ENCODE measurements at places on chromosomes 3 and 15. TPM values are rescaled to one million over a fixed set of nuclear protein-coding genes. Genes with fewer than 3 reads are reported as not detected.

DNA sequence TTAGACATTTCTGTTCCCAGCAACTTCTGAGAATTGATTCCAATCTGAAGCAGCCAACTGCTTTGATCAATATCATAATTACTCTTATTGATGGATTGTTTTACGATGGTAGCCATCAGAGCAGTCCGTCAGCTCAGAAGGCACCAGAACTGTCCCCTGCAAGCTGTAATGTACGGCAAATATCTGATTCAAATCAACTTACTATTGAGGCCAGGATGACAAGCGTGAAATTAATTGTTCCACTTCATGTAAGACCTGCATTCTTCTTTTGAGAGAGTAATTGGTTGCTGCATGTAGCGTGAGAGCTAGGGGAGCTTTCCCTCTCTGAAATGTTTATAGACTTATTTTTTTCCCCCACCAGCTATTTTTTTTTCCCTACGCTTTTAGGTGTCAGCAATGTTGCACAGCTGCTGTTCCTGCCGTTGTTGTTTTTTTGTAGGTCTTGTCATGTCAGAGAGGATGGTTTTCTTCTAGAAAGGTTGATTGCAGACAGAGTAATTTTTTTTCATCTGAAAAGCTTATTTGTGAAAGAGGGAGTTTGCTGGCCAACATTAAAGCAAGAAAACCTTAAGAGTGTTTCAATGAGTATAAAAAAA is 134.9 kb downstream of the CACNA2D3 start:
- H3K4me1 ChIP-seq, result no peaks in the 10 kb centered on the region
- DNase-seq, result no peak
- H3K4me3 ChIP-seq, result no peak overlapping the region
- no peaks in the 10 kb centered on the region for H3K27me3 ChIP-seq

DNA sequence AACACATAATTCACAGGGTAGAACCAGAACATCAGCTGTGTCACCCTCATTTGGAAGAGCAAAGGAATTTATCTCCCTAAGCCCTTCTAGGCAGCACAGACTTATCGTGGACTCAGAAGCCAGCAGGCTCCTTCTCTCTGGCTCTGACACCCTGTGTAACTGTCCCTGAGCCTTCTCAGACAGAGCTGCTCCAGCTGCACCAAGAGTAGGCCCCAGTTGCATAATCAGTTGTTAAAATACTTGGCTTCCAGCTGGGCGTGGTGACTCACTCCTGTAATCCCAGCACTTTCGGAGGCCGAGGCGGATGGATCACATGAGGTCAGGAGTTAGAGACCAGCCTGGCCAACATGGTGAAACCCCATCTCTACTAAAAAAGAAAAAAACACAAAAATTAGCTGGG is 49.4 kb upstream of the ACVR2B start:
- no peaks in the 10 kb centered on the region for H3K4me1 ChIP-seq
- no peak overlapping the region for H3K4me3 ChIP-seq
- H3K27ac ChIP-seq, result no peak overlapping the region
- DNase-seq, result no peak

- no peaks in the 10 kb centered on the region for H3K27me3 ChIP-seq
- peak; percentile 81 for DNase-seq
- H3K27ac ChIP-seq, result peak overlapping the region; percentile 53
- H3K4me3 ChIP-seq, result peak overlapping the region; percentile 40
- peaks cover 68% of the 10 kb centered on the region for H3K4me1 ChIP-seq
- H3K36me3 ChIP-seq, result peaks cover 53% of the 10 kb centered on the region
Measured at GRCh38 chr3:188212308-188212969, 58.5 kb downstream of the LPP start.

GRCh38 chr3:127050733-127051132 is 67.8 kb downstream of the PLXNA1 start:
- H3K4me3 ChIP-seq, result no peak overlapping the region
- H3K4me1 ChIP-seq, result no peaks in the 10 kb centered on the region
- H3K27ac ChIP-seq, result no peak overlapping the region

DNA sequence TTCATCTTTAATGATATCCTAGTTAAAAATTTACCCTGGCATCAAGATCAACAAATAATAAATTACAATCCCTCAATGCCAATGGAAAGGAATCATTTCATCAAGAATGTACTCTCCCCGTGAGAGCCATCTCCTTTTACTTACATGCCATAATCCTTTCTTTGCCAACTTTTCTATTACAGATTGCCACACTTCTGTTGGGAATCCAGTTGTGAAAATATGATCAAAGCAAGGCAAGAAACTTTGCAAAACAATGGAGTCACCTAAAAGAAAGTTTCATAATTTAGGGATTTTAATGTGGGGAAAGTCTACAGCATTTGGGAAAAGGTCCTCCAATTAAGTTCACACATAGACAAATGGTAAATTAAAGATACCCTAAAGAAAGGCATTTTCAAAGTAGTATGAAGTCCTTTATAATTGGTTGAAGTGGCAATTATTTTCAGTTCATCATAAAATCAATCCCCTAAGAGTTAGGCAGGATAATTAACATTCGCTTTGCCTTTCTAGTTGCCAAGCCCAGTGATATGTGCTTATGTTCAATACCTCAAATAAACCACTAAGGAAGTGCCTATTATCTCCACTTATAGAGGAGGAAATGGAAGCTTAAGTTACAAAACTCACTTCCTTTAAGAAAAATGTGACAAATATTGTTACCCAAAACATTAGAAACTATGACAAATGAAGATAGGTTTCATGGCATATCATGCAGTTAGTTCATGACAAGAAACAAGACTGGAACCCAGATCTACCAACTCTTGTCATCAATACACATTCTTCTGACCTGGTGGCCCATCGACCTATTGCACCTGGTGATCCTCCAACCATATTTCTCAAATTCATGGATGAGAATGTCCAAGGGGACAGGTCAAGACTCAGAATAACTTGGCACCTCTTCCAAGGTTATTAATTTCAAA is 49.1 kb downstream of the TRANK1 start:
- H3K36me3 ChIP-seq, result no peaks in the 10 kb centered on the region
- no peaks in the 10 kb centered on the region for H3K27me3 ChIP-seq
- H3K4me1 ChIP-seq, result no peaks in the 10 kb centered on the region
- H3K27ac ChIP-seq, result no peak overlapping the region
- no peak for DNase-seq

GRCh38 chr3:114644367-114644766 is 350.5 kb downstream of the TIGIT start:
- peaks cover 36% of the 10 kb centered on the region for H3K4me1 ChIP-seq
- no peak overlapping the region for H3K4me3 ChIP-seq
- H3K27me3 ChIP-seq, result no peaks in the 10 kb centered on the region
- H3K36me3 ChIP-seq, result no peaks in the 10 kb centered on the region

DNA sequence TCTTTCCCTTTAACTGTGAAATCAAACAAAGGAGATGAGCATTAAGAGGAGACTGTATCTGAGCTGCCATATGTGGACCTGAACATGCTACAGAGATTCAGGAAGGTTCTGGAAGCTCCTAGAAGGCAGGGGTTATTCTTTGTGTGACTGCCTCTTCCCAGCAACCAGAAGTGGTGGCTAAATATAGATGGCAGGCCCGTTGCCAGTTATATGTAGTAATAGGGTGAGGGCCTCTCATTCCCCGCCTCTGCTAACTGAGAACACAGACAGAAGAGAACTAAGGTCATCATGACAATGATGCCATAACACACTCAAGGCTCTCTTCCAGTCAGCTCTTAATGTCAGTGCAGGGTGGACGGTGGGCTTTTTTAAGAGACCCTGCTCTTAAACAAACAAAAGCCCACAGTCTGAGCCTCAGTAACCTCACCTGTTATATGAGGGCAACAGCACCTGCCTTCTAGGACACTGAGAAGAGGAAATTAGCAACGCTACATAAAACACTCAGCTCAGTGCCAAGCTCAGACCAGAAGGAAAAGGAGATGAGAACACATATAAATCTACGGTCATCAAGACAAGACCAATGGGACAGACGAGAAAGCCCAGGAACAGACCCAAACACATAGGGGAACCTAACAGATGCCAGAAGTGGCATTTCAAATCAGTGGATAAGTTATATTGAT is 22.3 kb downstream of the CFAP92 start:
- H3K4me3 ChIP-seq, result no peak overlapping the region
- DNase-seq, result no peak
- no peak overlapping the region for H3K27ac ChIP-seq
- H3K4me1 ChIP-seq, result peaks cover 6% of the 10 kb centered on the region
- H3K27me3 ChIP-seq, result no peaks in the 10 kb centered on the region
- H3K36me3 ChIP-seq, result no peaks in the 10 kb centered on the region

GRCh38 chr3:104291878-104292277 is 1074.8 kb upstream of the ALCAM start:
- peak overlapping the region; percentile 25 for H3K4me3 ChIP-seq
- no peak for DNase-seq
- no peaks in the 10 kb centered on the region for H3K36me3 ChIP-seq

GRCh38 chr3:69462022-69462825 is 76.3 kb upstream of the FRMD4B start:
- H3K4me1 ChIP-seq, result no peaks in the 10 kb centered on the region
- H3K36me3 ChIP-seq, result no peaks in the 10 kb centered on the region
- H3K4me3 ChIP-seq, result no peak overlapping the region
- DNase-seq, result no peak
- H3K27me3 ChIP-seq, result no peaks in the 10 kb centered on the region

GRCh38 chr3:178562143-178562946 is 26.1 kb downstream of the KCNMB2 start:
- no peaks in the 10 kb centered on the region for H3K36me3 ChIP-seq
- DNase-seq, result no peak
- H3K27me3 ChIP-seq, result no peaks in the 10 kb centered on the region
- peaks cover 10% of the 10 kb centered on the region for H3K4me1 ChIP-seq
- H3K27ac ChIP-seq, result 0 out of 2 replicates have a peak overlapping the region, but pooled peaks have one; percentile 33

- peaks cover 95% of the 10 kb centered on the region for H3K4me1 ChIP-seq
- peak; percentile 77 for DNase-seq
Measured at GRCh38 chr3:48561045-48561736, 2.4 kb downstream of the UCN2 start.

- H3K36me3 ChIP-seq, result peaks cover 45% of the 10 kb centered on the region
- no peak for DNase-seq
Measured at GRCh38 chr3:138060792-138061191, 50.8 kb downstream of the CLDN18 start.

DNA sequence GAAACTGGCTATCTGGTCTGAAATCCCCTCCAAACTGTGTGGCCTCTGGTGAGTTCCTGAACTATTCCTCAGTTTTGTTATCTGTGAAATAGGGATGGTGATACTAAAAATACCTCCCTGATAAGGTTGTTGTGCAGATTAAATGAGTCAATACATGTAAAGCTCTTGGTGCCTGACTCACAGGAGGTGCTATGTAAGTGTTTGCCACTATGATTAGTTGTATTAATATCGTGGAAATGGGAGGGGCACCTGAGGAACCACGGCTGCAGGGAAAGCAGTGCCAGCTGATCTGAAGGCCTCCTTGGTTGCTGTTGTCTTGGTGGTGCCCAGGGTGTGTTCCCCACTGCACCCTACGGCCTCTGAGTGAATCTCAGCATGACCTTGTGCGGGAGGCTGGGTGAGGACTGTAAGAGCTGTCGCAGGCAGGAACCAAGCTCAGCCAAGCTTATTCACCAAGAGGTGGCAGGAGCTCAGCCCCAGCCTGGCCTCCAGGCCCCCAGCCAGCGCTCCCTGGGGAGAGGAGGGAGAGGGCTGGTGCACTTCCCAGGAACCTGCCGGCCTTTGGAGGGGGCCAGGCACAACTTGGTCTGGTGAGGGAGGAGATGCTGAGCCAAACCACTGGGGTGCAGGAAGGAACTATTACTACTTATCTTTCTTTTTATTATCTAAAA is 44.8 kb upstream of the CCDC174 start:
- no peak overlapping the region for H3K27ac ChIP-seq
- H3K27me3 ChIP-seq, result peaks cover 4% of the 10 kb centered on the region
- H3K36me3 ChIP-seq, result no peaks in the 10 kb centered on the region
- no peak overlapping the region for H3K4me3 ChIP-seq
- no peak for DNase-seq

DNA sequence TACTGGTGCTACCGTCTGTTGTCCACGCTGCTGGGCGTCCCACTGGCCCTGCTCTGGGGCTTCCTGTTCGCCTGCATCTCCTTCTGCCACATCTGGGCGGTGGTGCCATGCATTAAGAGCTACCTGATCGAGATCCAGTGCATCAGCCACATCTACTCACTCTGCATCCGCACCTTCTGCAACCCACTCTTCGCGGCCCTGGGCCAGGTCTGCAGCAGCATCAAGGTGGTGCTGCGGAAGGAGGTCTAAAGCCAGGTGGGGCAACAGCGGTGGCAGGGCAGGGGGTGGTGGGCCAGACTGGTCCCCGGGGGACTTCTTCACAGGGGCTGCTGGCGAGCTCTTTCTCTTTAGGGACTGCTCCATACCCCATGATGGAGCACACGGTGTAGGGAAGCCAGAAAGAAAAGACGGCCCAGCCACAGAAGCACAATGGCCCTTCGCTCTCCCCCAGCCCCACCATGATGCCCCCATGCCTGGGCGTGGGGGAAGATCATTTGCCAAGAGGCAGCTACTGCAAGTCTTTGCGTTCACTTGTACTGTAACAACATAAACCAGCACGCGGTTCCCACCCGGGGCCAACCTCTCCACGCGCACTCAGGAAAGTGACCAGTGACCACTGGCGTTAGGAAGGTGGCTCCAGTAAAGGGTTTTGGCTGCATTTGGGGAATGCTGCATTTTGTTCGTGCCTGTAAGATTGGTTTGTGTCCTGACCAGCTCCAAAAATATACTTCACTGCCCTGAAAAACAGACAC is 12.2 kb downstream of the CAV3 start:
- no peak for DNase-seq
- H3K27ac ChIP-seq, result peak overlapping the region; percentile 64

- no peak overlapping the region for H3K27ac ChIP-seq
- no peaks in the 10 kb centered on the region for H3K27me3 ChIP-seq
- H3K36me3 ChIP-seq, result no peaks in the 10 kb centered on the region
- no peaks in the 10 kb centered on the region for H3K4me1 ChIP-seq
- no peak overlapping the region for H3K4me3 ChIP-seq
Measured at GRCh38 chr3:165404357-165405027, 208.3 kb upstream of the SLITRK3 start.

- H3K4me1 ChIP-seq, result no peaks in the 10 kb centered on the region
- H3K36me3 ChIP-seq, result no peaks in the 10 kb centered on the region
- no peak for DNase-seq
- H3K27ac ChIP-seq, result no peak overlapping the region
Measured at GRCh38 chr3:17304969-17305368, 420.2 kb downstream of the PLCL2 start.

DNA sequence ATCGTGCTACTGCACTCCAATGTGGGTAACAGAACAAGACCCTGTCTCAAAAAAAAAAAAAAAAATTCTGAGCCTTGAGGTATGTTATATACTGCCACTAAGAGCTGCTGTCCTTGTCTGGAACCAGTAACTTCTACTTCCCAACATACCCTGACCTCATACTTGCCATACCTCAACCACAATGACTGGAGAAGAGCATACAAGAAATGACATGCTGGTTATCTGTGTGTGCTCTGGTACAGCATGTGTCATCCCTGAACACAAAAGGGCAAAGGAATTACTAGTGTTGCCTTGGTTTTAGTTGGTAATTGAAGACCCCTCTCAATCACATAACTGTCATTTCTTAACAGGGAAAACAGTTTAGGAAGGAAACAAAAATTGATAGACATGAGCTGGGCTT is 54.5 kb downstream of the MRPS25 start:
- H3K27me3 ChIP-seq, result no peaks in the 10 kb centered on the region
- no peak overlapping the region for H3K27ac ChIP-seq
- H3K36me3 ChIP-seq, result peaks cover 59% of the 10 kb centered on the region
- no peak overlapping the region for H3K4me3 ChIP-seq
- no peaks in the 10 kb centered on the region for H3K4me1 ChIP-seq

TGM4 gene
- total RNA-seq, result 0.05 TPM

TM4SF1 gene
- 140 TPM for total RNA-seq

P3H2 gene
- 166 TPM for total RNA-seq

C2CD4A gene
- total RNA-seq, result not detected

ANKUB1 gene
- 0.31 TPM for total RNA-seq

A4GNT gene
- not detected for total RNA-seq

TGM5 gene
- total RNA-seq, result 0.24 TPM

SPINK8 gene
- total RNA-seq, result not detected
